ENCODE measurements at places on chromosomes 2 and 18.
A peak's percentile ranks its signal among the peaks of the same experiment; 100 is the strongest.

- no peaks in the 10 kb centered on the region for H3K4me1 ChIP-seq
- no peak for DNase-seq
- no peaks in the 10 kb centered on the region for H3K27me3 ChIP-seq
- no peak overlapping the region for H3K4me3 ChIP-seq
Measured at GRCh38 chr2:215422676-215423075, 13.2 kb downstream of the FN1 start.

- peak; percentile 36 for DNase-seq
- no peaks in the 10 kb centered on the region for H3K4me1 ChIP-seq
- H3K36me3 ChIP-seq, result peaks cover 3% of the 10 kb centered on the region
- no peak overlapping the region for H3K4me3 ChIP-seq
Measured at GRCh38 chr2:207933396-207934065, 91.8 kb downstream of the PLEKHM3 start.

DNA sequence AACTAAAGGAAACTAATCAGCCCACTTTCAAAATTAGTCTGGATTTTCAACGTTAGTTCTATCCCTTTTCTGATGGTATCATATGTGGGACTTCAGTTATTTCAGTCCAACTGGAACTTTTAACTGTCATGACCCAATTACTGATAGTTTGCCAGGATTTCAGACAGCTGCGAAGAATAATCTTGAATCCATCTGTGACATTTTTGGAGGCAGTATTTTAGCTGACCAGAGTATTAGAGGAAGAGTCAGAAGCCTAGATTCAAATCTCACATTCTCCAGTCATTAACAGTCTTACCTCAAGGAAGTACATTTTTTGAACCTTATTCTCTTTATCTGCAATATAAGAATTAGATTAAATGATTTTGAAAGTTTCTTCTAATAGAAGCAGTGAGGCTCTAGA is 81.3 kb downstream of the PTRHD1 start:
- no peak for DNase-seq
- no peak overlapping the region for H3K27ac ChIP-seq
- H3K4me1 ChIP-seq, result peaks cover 27% of the 10 kb centered on the region
- peaks cover 8% of the 10 kb centered on the region for H3K36me3 ChIP-seq
- H3K4me3 ChIP-seq, result no peak overlapping the region

- H3K27me3 ChIP-seq, result no peaks in the 10 kb centered on the region
- DNase-seq, result no peak
- H3K4me3 ChIP-seq, result no peak overlapping the region
- no peaks in the 10 kb centered on the region for H3K36me3 ChIP-seq
Measured at GRCh38 chr18:58576638-58577251, 52.1 kb downstream of the ALPK2 start.

GRCh38 chr2:45140675-45141074 is 131.4 kb upstream of the SIX2 start:
- H3K4me1 ChIP-seq, result no peaks in the 10 kb centered on the region
- no peaks in the 10 kb centered on the region for H3K36me3 ChIP-seq
- H3K27ac ChIP-seq, result no peak overlapping the region
- H3K27me3 ChIP-seq, result peaks cover 18% of the 10 kb centered on the region
- H3K4me3 ChIP-seq, result no peak overlapping the region
- no peak for DNase-seq

DNA sequence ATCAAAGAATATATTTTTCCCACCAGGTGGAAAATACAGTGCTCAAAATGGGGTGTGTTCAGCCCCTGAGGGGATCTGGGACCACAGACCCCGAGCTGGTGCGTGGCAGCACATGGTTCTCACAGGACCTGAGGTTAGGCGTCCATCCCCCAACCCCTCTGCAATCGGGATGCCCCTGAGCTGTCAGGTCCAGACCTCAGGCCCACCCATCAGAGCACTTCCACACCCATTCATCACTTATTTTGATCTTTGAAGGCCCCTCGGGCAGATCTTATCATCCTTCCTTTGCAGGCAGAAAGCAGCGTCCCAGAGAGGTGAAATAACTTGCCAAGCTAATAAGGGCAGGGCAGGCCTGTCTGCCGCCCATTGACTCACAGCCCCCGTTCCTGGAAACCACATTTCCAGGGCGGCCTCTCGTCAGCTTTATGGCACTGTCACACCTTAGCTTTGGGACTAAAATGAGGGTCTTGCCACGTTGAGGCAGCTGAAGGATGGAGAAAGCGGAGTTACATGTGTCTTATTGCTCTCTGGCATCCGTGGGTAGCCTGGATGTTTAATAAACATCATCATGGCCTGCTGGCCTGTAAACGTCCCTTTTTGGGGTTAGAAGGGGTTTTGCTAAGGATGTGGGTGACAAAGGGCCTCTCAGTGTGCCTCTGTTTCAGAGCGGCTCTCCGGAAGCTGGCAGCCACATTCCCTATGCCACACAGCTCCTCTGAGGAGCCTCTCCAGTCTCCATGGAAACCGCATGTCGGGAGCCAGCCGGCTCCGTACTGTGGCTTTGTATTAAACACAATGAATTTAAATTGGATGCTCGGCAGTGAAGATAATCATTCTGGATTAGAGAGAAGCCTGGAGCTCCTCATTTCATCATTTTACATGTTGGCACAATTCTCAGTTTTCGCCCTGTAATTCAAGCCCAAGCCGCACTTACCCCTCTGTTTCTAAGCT is 58.3 kb upstream of the MAPRE3 start:
- DNase-seq, result peak; percentile 42
- H3K4me3 ChIP-seq, result no peak overlapping the region
- no peaks in the 10 kb centered on the region for H3K36me3 ChIP-seq

DNA sequence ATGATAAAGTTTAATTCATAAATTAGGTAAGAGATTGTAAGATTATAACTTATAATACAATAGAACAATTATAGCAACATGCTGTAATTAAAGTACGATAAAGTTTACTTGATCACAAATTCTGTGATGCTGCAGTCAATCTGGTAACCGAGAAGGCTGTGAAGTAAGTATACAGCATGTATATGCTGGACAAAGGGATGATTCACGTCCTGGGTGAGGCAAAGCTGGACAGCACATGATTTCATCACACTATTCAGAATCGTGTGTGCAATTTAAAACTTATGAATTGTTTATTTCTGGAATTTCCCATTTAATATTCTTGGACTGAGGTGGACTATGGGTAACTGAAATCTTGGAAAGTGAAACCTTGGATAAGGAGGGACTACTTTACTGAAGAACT is 522.2 kb upstream of the CNTNAP5 start:
- no peak overlapping the region for H3K4me3 ChIP-seq
- no peaks in the 10 kb centered on the region for H3K27me3 ChIP-seq
- DNase-seq, result no peak
- no peak overlapping the region for H3K27ac ChIP-seq

DNA sequence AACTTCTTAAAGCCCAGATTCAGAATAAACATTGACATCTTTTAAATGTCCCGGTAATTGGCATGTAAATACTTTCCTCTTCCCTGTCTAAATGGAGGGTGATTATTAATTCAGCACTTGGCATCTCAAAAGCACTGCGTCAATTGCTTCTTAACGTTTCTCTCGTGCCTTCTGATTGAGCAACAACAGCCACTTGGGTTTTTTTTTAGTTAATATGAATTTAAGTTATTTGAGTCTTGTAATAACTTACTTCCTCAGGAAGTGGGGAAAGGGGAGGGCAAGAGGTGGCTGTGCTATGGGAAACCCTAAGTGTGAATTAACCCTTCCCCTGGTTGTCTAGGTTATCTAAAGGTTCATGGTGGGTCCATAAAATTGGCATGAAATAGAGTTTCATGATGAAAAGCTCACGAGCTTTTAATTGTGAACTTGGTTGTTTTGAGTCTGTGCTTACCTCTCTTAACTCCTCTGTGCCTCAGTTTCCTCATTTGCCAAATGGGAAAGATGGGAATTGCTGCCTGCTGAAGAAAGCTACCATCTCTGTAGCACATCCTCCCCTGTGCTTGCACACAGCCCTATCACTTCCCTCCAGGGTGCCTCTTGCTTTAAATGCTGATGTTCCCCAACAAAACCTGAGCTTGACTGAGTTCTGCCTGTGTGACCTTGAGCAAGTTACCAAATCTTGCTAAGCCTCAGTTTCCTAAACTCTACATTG is 126.3 kb upstream of the BCL2L11 start:
- DNase-seq, result peak; percentile 91
- no peaks in the 10 kb centered on the region for H3K27me3 ChIP-seq
- no peaks in the 10 kb centered on the region for H3K36me3 ChIP-seq
- no peak overlapping the region for H3K4me3 ChIP-seq
- peaks cover 2% of the 10 kb centered on the region for H3K4me1 ChIP-seq
- H3K27ac ChIP-seq, result no peak overlapping the region

DNA sequence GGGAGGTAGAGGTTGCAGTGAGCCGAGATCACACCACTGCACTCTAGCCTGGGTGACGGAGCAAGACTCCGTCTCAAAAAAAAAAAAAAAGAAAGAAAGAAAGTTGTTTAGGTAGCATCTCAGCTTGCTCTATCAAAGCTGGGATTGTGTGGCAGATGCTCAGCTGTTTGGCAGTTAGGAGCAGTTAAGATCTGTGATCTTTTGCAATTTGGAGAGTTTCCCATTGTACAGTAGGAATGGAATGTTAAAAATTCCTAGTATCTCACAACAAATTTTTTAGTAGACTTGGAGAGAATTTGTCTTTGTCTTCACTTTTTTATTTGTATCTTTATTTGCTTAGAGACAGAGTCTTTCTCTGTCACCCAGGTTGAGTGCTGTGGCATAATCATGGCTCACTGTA is 122.9 kb upstream of the UNC80 start:
- no peak overlapping the region for H3K27ac ChIP-seq
- H3K4me1 ChIP-seq, result no peaks in the 10 kb centered on the region
- peak; percentile 4 for DNase-seq
- H3K36me3 ChIP-seq, result no peaks in the 10 kb centered on the region
- H3K4me3 ChIP-seq, result no peak overlapping the region
- no peaks in the 10 kb centered on the region for H3K27me3 ChIP-seq

- DNase-seq, result peak; percentile 49
- no peak overlapping the region for H3K4me3 ChIP-seq
- peaks cover 15% of the 10 kb centered on the region for H3K4me1 ChIP-seq
- H3K27ac ChIP-seq, result no peak overlapping the region
- H3K27me3 ChIP-seq, result no peaks in the 10 kb centered on the region
Measured at GRCh38 chr2:113910967-113911678, 21.2 kb downstream of the ACTR3 start.

DNA sequence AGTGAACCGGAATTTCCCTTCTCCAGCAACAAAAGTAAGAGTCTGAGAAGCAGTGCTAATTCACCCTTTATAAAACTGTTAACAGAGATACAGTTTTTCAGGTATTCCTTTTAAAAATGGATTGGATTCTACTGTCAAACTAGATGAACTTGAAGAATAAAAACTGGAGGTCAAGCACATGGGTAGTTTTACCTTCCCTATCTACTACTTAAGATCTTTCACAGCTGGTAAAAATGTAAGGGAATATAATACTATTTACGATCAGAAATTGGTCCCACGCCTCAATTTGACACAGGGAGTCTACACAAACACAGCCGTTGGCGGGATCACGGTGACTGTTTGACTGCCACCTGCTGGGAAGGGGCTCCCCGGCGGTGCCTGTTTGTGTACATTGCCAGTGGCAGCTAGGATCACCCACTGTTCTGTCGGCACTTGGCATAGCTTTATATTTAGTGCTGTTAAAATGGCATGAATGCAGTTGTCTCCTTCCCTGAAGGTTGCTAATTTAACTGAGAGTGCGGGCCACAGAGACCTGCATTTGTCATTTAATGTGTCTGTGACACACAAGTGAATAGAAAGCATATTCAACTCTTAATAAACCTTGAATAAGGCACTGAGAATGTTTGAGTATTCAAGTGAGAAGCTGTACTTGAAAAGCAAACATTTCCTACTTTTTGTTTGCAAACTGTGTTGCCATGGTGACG is 59.5 kb downstream of the ABCG8 start:
- peak overlapping the region; percentile 1 for H3K27ac ChIP-seq
- DNase-seq, result peak; percentile 59
- no peaks in the 10 kb centered on the region for H3K27me3 ChIP-seq
- H3K4me3 ChIP-seq, result no peak overlapping the region
- no peaks in the 10 kb centered on the region for H3K4me1 ChIP-seq

DNA sequence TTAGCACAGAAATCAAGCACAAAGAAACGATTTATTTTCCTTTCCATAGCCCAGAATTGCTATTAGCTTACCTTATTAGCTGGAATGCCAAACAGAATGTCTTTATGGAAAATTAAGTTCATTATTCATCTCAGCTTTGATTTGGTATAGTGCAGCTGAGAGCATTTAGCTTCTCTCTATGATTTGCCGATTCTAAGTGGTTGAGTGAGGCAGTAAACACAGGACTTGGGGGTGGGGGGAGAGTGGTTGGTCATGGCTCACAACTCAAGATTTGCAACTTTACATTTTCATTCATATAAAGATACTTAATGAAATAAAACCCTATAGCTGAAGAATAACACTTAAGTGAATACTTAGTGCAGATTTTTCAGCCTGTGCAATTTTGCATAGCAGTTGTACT is 395.2 kb downstream of the TGIF1 start:
- H3K36me3 ChIP-seq, result no peaks in the 10 kb centered on the region
- H3K27ac ChIP-seq, result no peak overlapping the region
- no peaks in the 10 kb centered on the region for H3K27me3 ChIP-seq
- H3K4me1 ChIP-seq, result no peaks in the 10 kb centered on the region

GRCh38 chr2:42761554-42761953 is 2.4 kb downstream of the OXER1 start:
- H3K36me3 ChIP-seq, result peaks cover 7% of the 10 kb centered on the region
- no peaks in the 10 kb centered on the region for H3K27me3 ChIP-seq
- no peak for DNase-seq
- H3K4me1 ChIP-seq, result no peaks in the 10 kb centered on the region
- H3K27ac ChIP-seq, result no peak overlapping the region

DNA sequence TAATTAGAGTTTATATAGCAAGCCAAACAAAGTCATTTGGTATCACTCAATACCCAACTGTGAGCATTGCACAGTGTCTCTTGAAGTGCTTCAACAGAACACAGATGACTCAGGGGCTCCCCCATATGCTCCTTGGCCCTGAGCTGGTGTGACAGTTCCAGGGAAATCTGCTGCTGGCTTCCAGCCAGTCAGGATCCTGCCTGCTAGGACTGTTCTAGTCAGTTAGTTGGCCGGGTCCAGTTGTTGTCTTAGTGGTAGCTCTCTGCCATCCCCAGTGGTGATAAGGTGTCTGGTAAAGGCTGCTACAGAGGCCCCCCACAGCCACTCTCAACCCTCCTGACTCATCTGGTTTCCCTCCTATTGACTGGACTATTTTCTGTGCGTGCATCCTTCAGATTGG is 100.3 kb downstream of the IRS1 start:
- no peaks in the 10 kb centered on the region for H3K27me3 ChIP-seq
- no peaks in the 10 kb centered on the region for H3K36me3 ChIP-seq
- H3K4me1 ChIP-seq, result peaks cover 32% of the 10 kb centered on the region
- DNase-seq, result peak; percentile 91
- H3K4me3 ChIP-seq, result no peak overlapping the region

GRCh38 chr2:233081232-233081730 is 21.1 kb downstream of the INPP5D start:
- H3K27ac ChIP-seq, result no peak overlapping the region
- H3K4me3 ChIP-seq, result no peak overlapping the region
- H3K27me3 ChIP-seq, result no peaks in the 10 kb centered on the region
- peaks cover 12% of the 10 kb centered on the region for H3K4me1 ChIP-seq
- no peak for DNase-seq
